ENCODE measurements at places on chromosomes 12 and 14. TPM values are rescaled to one million over a fixed set of nuclear protein-coding genes. Genes with fewer than 3 reads are reported as not detected.

- H3K4me3 ChIP-seq: no peak overlapping the region
- H3K27me3 ChIP-seq: peaks cover 12% of the 10 kb centered on the region
- no peaks in the 10 kb centered on the region for H3K4me1 ChIP-seq
- DNase-seq: no peak
- H3K36me3 ChIP-seq: no peaks in the 10 kb centered on the region
Observed at GRCh38 chr14:94290197-94290596, 2.9 kb downstream of the SERPINA10 start.

DNA sequence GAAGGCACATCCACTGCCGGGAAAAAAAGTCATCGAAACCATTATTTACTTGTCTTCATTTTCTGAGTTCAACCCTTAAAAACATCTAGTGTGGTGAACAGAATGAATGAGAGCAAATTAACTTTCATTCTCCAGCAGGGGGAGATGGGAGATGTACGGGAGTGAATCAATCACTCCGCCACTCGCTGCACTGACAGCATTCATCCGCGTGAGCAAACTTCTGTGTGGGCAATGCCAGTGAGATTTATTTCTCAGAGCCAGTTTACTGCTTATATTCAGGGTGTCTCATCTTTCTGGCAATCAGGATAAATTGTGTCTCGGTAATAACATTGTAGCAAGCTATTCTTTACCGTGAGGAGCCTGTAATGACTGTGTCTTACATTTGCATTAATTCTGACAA, 463.6 kb upstream of the MIS18BP1 start:
- H3K4me3 ChIP-seq: no peak overlapping the region
- peaks cover 5% of the 10 kb centered on the region for H3K4me1 ChIP-seq
- H3K27me3 ChIP-seq: peaks cover 10% of the 10 kb centered on the region
- H3K36me3 ChIP-seq: no peaks in the 10 kb centered on the region
- no peak for DNase-seq
- H3K27ac ChIP-seq: no peak overlapping the region

GRCh38 chr12:30630979-30631285, 64.7 kb downstream of the IPO8 start:
- peaks cover 15% of the 10 kb centered on the region for H3K4me1 ChIP-seq
- no peak for DNase-seq
- peaks cover 19% of the 10 kb centered on the region for H3K36me3 ChIP-seq
- H3K4me3 ChIP-seq: no peak overlapping the region
- no peak overlapping the region for H3K27ac ChIP-seq
- no peaks in the 10 kb centered on the region for H3K27me3 ChIP-seq

Gene GPN3
- total RNA-seq: 15.3 TPM
